ENCODE measurements at places on chromosomes 11 and 22. TPM values are rescaled to one million over a fixed set of nuclear protein-coding genes. Genes with fewer than 3 reads are reported as not detected.

TRAF6 gene
- 13.9 TPM for total RNA-seq

EXPH5 gene
- 0.95 TPM for total RNA-seq

MDK gene
- 16.6 TPM for total RNA-seq

YPEL1 gene
- 1.8 TPM for total RNA-seq

PTS gene
- total RNA-seq, result 51.8 TPM

C11orf65 gene
- 0.38 TPM for total RNA-seq

IGF2 gene
- 161 TPM for total RNA-seq

OR51E2 gene
- total RNA-seq, result 0.23 TPM

FGF19 gene
- total RNA-seq, result not detected

HBG1 gene
- total RNA-seq, result not detected

NTM gene
- total RNA-seq, result 16.1 TPM

- DNase-seq, result no peak
Observed at GRCh38 chr11:116199182-116199581, 573.6 kb downstream of the BUD13 start.

DNA sequence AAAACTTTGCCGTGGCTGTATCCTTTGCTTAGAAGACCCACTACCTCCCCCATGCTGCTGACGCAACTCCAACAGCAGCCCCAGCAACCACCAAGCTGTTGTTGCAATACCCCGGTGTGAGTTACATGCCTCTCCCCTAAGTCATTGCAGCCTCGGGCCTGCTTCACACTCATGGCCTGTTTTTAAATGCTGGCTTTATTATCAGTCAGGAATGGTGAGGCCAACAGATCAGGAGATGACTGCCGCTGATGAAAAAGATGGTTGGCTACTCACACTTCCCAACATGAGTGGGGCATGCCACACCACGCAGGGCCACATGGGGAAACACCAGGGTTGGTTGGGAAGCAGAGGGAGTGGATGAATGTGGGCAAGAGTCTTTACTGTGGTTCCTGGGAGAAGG lies 171.5 kb upstream of the SYT13 start:
- DNase-seq, result no peak

GRCh38 chr22:48313175-48313830 lies 1514.4 kb downstream of the BRD1 start:
- DNase-seq, result no peak

DNA sequence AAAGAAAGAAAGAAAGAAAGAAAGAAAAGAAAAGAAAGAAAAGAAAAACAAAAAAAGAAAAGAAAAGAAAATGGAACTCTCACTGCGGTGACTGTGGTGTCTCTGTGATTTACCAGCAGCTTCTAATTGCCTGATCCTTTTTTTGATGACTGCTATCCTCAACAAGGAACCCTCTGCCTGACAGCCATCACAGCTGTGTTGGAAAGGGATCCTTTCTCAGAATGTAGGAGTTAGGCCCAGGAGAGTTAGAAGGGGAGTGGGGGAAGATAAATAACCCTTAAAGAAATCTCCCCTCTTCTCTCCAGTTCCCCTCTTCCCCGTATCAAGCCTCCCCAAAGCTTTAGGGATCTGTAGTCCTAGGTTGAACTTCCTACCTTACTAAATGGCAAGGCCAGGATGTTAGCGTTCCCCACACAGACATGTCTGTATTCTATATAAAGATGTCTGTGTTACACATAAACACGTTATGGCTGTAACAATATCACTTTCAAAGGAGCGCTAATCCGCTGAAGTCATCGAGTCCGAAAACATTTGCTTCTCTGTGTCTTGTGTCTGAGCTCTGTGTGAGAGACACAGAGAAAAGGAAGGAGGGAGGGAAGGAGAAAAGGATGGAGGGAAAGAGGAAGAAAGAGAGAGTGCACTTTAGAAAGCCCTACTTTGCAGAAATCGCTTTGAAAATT lies 26.8 kb upstream of the WT1 start:
- no peak for DNase-seq

GRCh38 chr11:47177846-47178245 lies 1.2 kb upstream of the ARFGAP2 start:
- DNase-seq, result no peak

DNA sequence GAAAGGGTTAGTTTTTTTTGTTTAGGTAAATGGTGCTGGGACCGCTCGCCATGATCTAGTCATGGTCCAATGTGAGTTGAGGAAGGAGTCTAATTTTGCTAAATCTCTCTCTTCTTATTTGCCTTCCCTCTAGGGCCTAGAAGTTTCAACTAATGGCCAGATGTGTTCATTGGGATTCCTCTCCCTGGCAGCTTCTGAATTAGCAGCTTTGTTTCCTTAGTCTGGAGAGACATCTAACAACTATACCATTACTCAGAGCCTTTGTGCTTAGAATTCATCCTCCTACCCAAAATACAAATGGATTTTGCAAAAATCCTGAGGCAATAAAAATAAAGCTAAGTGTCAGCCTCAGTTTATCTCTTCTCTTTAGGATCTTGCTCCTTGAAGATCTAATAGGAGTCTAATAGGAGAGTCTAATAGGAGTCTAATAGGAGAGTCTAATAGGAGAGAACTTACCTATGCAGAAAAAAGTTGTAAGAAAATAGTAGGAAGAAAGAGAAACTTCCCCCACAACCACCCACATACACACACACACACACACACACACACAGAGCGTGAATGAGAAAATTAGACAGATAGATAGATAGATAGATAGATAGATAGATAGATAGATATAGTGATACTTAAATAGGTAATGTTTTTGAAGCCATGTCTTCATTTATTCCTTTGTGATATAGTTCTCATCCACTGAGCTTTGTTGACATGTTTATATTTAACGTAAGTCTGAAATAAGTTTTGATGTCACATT lies 980.5 kb upstream of the CNTN5 start:
- DNase-seq, result no peak

DNA sequence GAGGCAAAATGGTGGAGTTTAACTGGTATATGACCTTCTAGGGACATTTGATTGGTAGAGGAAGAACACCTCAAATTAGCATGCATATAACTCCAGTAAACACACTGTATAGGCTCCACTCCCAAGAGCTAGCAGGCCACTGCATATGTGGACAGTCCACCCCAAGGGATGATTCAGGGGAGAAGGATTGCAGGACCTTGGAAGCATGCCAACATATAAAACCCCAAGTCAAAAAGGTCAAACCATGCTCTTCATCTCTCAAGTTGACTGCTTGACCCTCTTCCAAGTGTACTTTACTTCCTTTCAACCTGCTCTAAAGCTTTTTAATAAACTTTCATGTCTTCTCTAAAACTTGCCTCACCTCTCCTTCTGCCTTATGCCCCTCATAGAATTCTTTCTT lies 459.9 kb upstream of the CCDC179 start:
- DNase-seq, result no peak

DNA sequence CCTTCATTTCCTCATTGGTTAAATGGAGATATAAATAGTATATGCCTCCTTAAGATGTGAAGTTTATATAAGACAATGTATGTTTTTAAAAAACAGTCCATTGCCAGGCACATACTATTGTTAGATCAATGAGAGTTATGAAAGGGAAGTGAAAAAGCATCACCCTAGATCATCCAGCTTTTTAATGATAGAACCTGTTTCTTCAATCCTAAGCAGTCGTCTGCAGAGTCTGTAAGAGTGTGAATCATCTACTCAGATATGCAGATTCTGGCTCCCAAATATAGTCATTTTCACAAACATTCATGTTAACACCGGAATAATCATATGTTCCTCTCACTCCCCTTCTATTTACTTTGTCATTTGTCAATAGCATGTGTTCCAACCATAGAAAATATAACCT lies 65.3 kb upstream of the SLN start:
- DNase-seq, result no peak

- peak; percentile 81 for DNase-seq
Observed at GRCh38 chr11:14905104-14906033, 13.3 kb upstream of the CYP2R1 start.

GRCh38 chr11:107792049-107792443 lies 66.5 kb downstream of the SLC35F2 start:
- no peak for DNase-seq

DNA sequence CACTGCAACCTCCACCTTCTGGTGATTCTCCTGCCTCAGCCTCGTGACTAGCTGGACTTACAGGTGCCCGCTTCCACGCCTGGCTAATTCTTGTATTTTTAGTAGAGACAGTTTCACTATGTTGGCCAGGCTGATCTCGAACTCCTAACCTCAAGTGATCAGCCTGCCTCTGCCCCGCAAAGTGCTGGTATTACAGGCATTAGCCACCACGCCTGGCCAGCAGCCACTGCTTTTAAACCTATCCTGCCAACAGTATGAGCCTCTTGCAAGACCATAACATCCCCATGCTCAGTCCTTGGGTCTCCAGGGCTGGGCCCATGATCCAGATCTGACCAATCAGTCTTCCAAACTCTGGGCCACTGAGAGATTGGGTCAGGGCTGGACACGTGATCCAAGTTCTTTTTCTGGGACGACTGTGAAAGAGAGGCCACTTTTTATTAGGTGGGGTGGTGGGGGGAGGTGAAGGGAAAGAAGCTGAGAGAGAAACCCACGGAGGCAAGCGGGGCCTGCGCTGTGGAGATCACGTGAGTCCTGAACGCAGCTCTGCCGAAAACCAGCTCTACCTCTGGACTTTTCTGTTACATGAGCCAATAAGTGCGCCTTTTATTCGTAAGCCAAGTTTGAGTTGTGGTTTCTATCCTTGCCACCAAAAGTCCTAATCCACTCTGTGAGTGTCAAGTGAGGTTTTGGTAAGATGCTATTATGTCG lies 17.9 kb downstream of the ASPHD2 start:
- DNase-seq, result no peak

DNA sequence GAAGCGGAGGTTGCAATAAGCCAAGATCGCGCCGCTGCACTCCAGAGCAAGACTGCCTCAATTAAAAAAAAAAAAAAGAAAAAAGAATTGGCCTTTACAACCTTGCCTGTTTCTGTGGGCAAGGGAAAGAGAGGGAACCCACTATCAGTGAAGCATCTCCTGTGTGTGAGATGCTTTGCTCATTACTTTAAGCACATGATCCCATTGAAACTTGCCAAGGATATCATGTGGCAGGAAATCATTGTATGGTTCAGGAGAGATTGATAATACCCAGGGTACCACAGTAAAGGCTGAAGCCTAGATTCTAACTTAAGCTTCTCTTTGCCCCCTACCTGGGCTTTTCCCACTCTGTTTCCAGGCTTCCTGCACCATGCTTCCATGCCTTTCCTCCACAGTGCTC lies 3.6 kb downstream of the LDLRAD3 start:
- no peak for DNase-seq

DNA sequence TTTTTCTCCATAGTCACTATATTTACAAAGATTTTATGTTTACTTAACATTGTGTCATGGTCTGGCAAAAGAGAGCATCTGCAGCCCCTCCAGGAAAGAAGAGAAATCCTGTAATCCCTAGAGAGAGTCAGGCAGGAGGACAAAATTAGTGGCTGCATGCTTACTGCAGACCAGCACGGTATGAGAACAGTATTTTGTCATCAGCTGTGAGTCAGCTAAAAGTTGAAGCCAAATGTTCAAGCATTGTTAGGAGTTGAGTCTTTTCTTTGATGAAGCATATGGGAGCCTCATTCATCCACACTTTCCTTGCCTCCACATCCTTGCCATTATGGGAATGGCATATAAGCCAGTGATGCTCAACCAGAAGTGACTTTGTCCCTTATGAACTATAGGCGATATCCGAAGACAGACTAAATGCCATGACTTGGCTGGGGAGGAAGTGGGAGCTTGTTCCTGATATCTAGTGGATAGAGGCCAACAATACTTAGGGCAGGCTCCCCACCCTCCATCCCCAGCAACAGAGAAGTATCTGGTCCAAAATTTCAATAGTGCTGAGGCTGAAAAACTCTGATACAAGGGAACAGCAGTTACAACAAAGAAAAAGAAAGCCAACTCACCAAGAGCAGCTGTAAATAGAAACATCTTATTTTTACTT lies 112.0 kb upstream of the OR5AK2 start:
- DNase-seq, result no peak

- no peak for DNase-seq
Observed at GRCh38 chr11:75673977-75674582, 5.2 kb upstream of the MAP6 start.

GRCh38 chr11:15544353-15544752 lies 429.6 kb downstream of the INSC start:
- DNase-seq, result no peak

DNA sequence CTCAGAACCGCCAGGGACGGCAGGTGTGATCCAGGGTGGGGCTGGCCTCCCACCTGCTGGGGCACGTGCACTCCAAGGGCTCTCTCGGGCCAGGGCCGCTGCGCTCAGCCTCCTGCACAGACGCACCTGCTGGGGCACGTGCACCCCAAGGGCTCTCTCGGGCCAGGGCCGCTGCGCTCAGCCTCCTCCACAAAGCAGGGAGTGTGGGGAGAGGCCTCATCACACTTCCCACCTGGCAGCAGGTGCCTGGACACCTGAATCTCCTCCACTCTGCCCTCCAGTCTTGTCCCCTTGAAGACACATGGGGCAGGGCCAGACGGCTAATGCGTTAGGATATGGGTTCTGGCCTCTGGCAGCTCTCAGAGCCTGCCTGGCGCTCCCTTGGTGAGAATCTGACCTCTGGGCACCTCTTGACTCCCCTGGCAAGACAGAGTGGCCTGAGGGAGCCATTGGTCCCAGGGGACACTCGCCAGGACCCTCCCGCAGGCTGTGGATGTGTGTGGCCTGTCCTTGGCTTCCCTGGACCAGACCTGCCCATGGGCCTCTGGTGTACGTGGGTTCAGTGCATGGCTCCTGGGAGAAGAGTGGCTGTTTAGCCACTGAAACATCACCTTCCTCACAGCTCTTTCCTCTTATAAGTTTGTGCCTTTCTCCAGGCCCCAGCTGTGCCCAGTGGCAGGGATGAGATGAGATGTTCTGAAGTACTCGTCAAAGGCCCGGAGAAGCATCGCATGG lies 73.5 kb downstream of the BRD1 start:
- DNase-seq, result peak; percentile 58

DNA sequence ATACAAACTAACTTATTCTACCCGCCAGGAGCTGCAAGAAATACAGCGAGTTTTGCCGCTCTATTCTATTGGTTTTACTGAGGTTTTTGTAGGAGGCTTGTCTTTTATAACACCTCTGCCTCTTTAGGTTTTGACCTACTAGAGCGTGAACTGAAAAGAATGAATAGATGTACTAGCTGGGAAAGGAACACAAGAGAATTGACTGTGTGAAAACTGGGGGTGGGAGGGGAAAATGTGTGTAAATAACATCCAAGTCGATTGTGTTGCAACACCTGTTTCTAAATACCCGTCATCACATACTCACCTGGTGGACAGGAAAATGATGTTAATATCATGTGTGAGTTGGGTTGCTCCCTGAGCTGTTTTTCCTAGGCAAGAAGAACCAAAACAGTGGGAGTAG lies 12.9 kb upstream of the JHY start:
- no peak for DNase-seq

DNA sequence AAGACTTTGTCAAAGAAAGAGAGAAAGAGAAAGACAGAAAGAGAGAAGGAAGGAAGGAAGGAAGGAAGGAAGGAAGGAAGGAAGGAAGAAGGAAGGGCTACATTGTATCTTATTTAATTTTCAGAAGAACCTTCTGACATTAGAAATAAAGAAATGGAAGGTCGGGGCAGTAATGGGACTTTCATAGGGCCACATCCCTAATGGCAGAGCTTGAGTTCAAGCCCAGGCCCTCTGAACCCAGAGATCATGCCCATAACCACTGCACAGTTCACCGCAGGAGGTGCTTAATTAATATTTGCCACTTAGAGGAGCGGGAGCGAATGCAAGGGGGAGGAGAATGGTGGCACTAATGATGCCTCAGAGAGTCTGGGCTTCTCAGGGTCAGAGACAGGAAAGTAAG lies 233.3 kb downstream of the MN1 start:
- DNase-seq, result no peak

Data from posterior vena cava (tissue), 2 donors.